NCI-H774 (cell line): ENCODE measurements at places on chromosomes 5 and 9.

- no peak for DNase-seq
Observed at GRCh38 chr5:14286574-14287421, 143.7 kb downstream of the TRIO start.

GRCh38 chr5:146600376-146600775 lies 84.4 kb upstream of the GPR151 start:
- no peak for DNase-seq

GRCh38 chr9:116144555-116144954 lies 9.0 kb upstream of the PAPPA start:
- DNase-seq: no peak

DNA sequence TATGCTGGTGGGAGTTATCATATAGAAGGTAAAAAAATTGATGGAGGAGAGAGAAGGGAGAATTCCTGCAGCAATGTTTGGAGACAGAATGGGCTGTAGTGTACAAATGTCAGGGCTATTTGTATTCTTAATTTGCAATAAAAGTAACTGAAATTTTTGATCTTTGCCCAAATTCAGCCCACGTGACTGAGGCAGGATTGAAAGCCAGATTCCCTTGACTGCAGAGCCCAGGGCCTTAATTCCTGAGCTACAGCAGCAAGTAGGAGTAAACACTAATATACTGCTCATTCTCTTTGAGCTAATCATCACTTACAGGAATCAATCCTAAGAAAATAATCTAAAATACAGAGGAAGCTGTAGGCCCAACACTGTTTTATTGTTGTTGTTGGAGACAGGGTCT lies 5.2 kb upstream of the ANXA6 start:
- no peak for DNase-seq

GRCh38 chr5:150625164-150625535 lies 15.3 kb upstream of the SYNPO start:
- DNase-seq: no peak

DNA sequence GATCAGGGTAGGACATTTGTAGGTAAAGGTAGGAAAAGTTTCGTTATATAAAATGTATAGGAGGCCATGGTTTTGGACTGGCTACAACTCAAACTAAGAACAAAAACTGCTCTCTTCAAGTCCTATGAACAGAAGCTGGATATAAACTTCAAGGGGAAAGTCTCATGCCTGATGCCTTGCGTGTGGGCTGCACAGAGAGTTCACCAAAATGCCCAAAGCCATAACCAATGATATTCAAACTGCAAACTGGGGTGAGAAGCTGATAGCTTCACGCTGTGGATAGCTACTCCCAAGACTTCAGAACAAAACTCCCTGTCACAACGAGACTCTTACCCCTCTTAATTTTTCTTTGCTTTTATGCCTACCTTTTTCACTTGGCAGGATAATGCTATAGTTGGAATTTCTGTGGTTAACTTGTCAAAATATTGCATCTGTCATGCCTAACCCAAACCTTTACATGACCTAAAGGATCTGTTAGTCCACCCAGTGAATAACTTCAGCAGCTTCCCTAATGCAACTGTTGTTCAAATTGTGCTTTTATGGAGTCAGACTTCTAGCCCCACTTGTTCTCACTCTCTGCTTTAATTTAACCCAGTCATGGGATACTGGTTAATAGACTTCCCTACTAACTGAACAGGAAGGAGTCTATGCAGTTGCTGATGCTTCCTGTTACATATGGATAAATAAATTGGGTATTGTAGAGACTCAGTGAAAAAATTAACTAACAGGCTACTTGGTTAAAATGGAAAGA lies 71.9 kb downstream of the SFXN1 start:
- DNase-seq: no peak

- DNase-seq: no peak
Observed at GRCh38 chr5:109597893-109598292, 91.8 kb upstream of the MAN2A1 start.

GRCh38 chr9:133162861-133163503 lies 732 bp downstream of the GBGT1 start:
- DNase-seq: no peak

- DNase-seq: no peak
Observed at GRCh38 chr5:34498572-34498971, 157.6 kb upstream of the RAI14 start.

DNA sequence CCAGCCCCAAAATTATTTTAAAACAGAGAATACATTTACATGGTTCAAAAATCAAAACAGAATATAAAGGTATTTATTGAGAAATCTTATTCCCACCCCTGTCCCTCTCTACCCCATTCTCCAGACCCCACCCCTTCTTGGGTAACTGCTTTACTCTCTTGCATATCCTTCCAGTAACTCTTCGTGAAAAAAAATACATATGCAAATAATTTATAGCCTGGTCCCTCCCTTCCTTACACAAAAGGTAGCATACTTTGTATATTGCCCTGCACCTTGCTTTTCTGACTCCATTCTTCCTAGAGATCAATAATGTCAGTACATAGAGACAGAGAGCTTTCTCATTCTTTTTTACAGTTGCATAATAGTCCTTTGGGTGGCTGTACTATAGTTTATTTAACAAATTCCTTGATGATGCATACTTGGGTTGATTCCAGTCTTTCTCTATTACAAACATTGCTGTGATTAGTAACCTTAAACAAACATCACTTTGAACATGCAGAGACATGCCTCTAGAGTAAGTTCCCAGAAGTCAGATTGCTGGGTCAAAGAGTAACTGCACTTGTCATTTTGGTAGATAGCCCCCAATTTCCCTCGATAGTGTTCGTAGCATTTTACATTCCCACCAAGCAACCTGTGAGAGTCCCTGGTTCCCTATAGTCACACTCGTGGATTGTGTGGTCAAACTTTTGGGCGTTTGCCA lies 47.9 kb downstream of the STOM start:
- DNase-seq: no peak

DNA sequence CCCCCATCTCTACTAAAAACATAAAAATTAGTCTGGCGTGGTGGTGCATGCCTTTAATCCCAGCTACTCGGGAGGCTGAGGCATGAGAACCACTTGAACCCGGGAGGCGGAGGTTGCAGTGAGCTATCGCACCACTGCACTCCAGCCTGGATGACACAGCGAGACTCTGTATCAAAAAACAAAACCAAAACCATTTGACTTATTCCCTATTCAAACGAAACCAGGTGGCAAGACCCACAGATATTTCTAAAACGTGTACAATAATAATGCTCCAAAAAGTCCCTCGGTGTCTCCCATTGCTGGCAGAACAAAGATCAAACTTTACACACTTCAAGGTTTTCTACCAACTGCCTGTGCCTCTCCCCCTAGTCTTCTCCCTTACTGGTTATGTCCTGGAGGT lies 29.8 kb downstream of the HMGCR start:
- no peak for DNase-seq

DNA sequence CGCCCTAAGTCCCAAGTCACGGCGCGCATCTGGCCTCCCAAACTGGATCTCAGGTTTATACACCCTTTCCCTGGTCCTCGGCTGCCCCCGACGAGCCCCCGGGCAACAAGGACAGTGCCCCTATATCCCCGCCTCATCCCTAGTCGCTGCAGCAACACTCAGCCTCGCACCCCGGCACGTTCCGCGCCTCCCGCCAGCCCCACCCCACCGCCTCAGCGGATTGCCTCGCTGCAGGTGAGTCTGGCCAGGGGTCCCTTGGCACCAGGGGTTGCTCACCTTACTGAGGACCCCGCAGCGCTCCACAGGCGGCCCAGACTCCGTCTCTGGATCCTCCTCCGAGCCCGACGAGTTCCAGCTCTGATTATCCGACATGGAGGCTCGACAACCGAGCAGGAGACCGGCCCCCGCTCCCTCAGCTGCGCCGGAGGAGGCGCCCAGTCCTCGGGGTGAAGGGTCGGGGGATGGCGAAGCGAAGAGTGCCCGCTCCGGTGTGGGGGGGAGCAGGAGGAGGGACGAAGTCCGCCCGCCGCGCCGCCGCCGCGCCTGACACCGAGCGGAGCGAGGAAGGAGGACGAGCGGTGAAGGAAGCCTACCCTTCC lies 494 bp downstream of the CERT1 start:
- DNase-seq: no peak

GRCh38 chr9:7192266-7192665 lies 434.5 kb downstream of the KDM4C start:
- DNase-seq: no peak

DNA sequence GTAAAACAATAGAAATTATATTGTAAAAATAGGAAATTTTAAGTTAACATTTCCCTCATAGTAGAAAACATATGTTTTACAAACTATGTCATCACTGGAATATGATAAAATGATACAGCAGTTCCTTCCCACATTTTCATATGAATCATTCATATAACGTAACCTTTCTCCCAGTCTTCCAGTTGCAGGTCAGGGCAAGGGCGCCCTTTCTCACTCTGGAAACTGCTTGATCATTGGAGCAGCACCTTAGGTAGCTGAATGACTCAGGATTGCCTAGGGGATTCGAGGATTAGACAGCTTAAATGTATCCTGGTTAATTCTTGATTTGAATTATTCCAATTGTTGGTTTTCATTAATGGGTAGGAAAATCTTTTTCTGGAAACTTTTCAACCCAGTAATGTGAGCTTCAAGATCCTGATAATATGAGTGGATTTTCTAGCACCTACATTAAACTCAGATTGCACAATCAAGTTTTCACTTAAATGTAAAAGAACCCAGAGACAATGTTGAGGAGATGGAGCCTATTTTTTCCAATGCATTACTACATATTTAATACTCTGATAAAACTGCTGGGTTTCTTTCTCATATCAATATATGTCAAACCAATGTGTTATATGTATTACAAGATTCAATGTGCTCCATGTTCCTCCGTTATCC lies 32.6 kb upstream of the ANXA1 start:
- no peak for DNase-seq

DNA sequence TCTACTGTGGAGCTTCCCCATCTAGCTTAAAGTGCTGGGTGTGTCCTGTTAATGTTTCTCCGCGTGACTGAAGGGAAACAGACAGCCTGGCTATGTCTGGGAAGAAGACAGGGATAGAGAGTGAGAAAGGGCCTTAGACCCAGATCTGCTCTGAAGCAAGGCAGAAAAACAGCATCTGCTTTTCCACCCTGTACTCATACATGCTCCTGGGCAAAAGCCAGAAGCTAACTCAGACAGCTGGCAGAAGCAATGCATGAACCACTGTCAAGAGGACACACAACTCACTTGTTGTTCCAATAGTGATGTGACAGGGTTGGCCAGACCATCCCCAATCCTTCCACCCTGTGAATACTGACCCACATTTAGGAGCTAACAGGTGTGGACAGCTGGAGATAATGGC lies 63.3 kb downstream of the DPYSL3 start:
- DNase-seq: no peak

GRCh38 chr5:105288946-105289345 lies 1726.4 kb upstream of the NUDT12 start:
- no peak for DNase-seq

DNA sequence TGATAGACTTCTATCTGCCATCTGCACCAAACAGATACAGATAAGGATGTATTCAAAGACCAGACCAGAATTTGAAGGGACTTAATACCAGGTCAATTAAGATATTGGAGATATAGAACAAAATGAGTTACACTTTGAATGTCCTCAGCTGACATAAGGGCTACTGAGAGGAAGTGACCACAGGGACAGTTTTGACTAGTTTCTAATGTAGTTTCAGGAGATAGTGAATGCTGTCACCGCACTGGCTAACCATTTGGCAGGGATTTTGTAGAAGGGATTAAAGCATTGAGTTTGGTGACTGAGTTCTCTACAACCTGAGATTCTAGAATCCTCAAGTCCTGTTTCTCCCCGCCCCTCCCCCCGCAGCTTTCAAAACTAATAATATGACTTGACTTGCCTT lies 22.7 kb downstream of the CCNH start:
- no peak for DNase-seq

DNA sequence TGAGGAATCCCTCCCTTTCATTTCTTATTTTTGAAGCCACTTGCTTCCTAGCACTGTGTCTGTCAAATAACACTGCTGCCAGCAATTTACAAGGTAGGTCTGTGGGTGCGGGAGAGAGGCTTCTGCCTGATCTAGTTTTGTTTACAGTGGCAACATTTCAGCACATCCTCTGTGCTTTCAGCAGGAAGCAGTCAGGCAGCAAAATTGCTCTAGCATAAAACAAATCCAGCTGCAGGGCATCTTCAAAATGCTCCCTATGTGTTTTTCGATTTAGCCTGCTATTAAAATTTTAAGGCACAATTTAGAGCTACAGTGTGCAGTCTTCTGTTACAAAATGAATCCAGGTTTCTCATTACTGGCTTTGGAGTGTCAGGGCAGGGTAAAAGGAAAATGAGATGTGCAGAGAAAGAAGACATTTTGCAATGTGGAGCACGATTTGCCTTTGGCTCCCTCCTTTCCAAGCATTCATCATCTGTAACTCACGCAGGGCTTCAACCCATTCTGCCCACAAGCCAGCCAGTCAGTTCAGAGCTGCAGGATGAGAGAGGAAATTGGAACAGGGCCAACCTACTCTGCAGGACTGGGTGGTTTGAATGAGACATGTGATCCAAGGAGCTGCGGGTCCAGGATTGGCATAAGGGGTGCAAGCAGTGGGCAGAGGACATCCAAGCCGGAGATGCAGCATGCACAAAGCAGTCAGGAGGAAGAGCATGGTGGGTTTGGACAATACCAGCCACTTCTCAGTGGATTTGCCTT lies 143.4 kb upstream of the APC start:
- no peak for DNase-seq

DNA sequence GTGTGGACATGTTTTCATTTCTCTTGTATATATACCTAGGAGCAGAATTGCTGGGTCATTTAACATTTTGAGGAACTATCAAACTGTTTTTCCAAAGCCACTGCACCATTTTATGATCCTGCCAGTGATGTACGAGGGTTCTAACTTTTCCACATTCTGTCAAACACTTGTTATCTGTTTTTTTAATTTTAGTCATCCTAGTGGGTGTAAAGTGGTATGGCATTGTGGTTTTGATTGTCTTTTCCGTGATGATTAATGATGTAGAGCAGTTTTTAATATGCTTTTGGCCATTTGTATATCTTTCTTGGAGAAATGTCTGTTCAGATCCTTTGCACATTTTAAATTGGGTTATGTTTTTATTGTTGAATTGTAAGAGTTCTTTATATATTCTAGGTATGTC lies 107.0 kb downstream of the MELK start:
- no peak for DNase-seq

GRCh38 chr5:131394128-131394527 lies 130.3 kb downstream of the CDC42SE2 start:
- no peak for DNase-seq

DNA sequence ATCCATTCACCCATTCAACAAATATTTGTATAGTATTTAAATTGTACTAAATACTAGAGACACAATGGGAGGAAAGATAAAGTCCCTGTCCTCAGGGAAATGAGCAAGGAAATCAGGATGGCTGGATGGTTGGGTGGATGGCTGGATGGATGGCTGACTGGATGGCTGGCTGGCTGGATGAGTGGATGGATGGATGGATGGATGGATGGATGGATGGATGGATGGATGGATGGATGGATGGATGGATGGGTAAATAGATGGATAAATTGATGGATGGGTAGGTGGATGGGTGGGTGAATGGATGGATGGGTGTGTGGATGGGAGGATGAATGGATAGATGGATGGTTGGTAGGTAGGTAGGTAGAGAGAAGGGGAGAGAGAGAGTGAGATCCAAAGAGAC lies 41.5 kb upstream of the WWC1 start:
- no peak for DNase-seq

- DNase-seq: peak; percentile 85
Observed at GRCh38 chr9:13552606-13553215, 273.2 kb upstream of the MPDZ start.

GRCh38 chr5:77832938-77833337 lies 56.8 kb upstream of the TBCA start:
- no peak for DNase-seq

GRCh38 chr5:64625678-64626077 lies 64.6 kb upstream of the SHISAL2B start:
- no peak for DNase-seq

- no peak for DNase-seq
Observed at GRCh38 chr5:73654171-73654811, 28.3 kb downstream of the ARHGEF28 start.
